ENCODE measurements at places on chromosomes 2 and 18.

DNA sequence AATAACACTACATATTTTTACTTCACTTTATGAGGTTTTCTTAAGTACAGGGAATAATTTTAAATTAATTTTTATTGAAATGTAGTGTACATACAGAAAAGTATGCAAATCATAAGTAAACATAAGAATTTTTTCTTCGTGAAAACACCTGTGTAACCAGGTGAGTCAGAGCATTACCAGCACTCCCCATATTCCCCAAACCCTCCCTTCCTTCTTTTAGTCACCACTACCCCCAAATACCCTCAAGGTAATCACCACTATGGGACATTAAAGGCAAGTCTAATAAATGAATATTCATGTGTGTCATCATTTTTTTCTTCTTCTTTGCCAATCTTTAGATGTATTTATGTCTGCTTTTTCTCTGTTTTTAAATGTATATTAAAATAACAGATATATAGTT is 139.9 kb upstream of the LTBP1 start:
- DNase-seq = no peak

DNA sequence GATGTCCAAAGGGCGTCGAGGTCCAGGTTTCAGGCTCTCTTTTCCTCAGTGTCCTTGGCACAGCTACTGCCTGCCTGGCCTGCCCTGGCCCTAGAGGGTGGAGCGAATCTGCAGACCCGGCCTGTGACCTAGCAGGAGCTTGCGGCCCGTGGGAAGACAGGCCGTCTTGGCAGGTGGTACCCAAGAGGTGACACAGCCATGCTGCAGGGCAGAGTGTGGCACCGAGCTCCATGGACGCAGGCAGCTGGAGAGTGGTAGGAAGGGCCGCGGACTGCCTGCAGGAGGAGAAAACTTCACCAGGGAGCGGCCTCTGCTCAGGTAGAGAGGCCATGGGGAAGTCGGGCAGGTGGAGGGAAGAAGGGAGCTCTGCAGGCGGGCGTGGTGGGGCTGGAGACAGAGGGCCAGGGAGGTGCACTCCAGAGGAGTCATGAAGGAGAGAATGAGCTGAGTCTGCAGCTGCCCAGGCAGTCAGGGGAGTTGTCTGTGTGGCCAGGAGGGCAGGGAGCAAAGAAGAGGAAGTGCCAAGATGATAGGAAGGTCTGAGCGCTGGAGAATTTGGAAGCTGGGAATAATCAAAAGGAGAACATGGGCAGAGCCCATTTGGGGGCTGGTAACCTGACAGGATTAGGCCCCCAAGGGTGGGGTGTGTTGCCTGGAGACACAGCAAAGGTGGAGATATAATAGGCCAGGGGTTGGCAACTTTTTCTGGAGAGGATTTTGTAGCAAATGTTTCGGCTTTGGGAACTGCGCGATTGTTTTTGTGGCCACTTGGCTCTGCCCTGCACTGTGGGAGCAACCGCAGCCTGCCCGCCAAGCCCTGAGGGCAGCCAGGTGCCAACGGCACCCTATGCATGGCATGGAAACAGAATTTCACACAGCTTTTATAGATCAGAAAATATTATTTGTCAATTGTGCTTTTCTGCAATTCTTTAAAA is 154.4 kb upstream of the PXDN start:
- no peak for DNase-seq

DNA sequence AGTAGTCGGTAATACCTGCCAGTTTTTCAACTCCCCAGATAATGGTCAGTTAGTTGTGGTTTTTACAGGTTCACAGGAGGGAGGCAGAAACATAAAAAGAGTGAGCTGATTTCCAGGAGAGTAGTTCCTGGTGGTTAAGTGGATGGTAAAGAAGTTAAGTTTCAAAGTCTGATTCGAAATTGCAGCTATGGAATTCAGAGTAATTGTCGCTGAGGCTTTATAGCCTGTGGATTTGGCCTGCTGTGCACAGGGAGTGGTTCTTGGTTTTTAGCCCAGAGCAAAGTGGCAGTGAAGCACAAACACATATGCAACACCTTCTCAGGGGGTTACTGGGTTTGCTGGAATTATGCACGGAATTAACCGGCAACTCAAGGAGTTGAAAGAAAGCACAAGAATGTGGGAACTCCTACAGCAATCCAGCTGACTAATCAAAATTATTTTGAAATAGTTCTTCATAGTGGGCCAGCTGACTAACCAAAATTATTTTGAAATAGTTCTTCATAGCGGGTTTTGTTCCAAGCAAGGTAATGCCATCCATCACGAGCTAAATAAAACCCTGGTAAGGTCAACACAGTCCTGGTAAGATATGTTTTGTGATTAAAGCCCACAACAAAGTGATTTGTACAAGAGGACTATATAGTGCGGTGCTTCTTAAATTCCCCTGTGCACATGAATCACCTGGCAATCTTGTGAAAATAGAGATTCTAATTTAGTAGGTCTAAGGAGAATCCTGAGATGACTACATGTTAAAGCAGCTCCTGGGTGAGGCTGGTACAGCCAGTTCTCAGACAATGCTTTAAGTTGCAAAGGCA is 94.4 kb downstream of the SGPP2 start:
- DNase-seq = no peak

DNA sequence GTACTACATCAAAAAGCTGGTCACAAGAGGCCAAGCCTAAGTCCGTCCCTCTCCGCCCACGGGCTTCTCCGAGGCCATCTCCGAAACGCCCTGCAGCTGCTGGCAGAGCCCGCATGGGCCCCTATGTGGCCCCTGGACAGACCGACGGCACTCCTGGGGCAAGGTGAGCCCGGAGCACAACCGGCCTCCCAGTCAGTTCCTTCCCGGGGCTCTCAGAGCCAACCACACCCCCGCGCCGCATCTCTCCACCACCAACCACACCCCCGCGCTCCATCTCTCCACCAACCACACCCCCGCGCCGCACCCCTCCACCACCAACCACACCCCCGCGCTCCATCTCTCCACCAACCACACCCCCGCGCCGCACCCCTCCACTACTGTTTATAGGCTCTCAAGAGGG is 93.5 kb downstream of the ZNF516 start:
- DNase-seq = no peak

GRCh38 chr2:238238311-238238765 is 1.5 kb downstream of the HES6 start:
- DNase-seq = no peak

DNA sequence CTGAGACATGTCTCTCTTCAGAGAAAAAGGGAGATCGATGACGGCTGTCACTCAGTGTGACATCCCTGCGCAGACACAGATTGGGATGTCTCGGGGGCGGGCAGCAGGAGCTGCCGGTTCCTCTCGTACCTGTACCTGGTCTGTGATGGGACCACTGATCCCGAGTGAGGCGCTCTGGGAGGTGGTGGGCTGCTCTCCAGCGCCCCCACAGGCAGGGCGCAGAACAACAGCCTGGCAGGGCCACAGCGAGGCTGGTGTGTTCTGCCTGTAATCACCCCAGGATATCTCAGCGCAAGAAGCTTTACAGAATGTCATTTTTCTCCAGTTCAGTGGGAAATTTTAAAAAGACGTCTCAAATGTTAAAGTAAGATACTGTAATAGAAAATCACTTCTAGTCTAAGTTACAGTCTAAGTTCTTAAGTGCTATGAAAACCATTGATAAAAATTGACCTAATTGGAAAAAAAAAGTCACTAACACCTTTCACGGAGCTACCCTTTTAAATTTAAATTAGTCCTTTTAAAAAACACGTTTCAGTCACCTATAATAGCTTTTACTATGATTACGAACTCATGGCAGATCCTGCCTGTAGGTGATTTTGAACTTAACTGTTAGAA is 189.8 kb downstream of the SNTG2 start:
- no peak for DNase-seq

GRCh38 chr2:24435391-24436316 is 55.4 kb upstream of the NCOA1 start:
- no peak for DNase-seq

DNA sequence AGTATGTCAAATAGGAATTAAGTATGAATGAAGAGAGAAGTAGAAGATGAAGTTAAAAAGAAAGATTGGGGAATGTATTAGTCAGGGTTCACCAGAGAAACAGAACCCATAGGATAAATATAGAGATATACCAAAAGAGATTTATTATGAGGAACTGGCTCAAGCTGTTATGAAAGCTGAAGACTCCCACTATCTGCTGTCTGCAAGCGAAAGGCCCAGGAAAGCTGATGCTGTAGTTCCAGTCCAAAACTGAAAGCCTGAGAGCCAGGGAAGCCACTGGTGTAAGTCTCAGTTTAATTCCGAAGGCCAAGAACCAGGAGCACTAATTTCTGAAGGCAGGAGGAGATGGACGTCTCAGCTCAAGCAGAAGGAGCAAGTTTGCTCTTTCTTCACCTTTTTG is 200.9 kb upstream of the FN1 start:
- no peak for DNase-seq

GRCh38 chr2:47196046-47196445 is 40.9 kb upstream of the STPG4 start:
- DNase-seq = no peak

Measured in stimulated activated CD8-positive, alpha-beta memory T cell treated with anti-CD3 and anti-CD28 coated beads, Interleukin-4, amount 100 ng/mL, for 24 hours (primary cell).